ENCODE measurements at places on chromosomes 1 and 21.

GRCh38 chr1:59596956-59597355 lies 217.8 kb upstream of the HOOK1 start:
- no peak for DNase-seq

DNA sequence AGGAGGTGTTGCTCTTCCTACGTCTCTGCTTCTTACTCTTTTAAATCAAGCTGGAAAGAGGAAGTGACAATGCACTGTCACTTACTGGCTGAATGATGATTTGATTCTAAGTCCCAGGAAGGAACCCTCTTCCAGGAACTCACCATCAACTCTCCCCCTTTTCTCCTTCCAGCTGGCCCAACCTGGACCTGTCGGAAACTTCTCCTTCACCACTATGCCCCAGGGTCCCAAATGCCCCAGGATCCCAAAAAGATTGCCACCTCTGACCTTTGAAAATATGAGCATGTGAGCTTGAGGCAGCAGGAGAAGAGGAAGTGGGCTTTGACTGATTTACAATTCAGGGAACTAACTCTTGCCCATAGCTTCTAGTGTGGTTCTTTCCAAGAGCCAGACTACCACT lies 5.3 kb upstream of the ADAMTS5 start:
- DNase-seq: no peak

DNA sequence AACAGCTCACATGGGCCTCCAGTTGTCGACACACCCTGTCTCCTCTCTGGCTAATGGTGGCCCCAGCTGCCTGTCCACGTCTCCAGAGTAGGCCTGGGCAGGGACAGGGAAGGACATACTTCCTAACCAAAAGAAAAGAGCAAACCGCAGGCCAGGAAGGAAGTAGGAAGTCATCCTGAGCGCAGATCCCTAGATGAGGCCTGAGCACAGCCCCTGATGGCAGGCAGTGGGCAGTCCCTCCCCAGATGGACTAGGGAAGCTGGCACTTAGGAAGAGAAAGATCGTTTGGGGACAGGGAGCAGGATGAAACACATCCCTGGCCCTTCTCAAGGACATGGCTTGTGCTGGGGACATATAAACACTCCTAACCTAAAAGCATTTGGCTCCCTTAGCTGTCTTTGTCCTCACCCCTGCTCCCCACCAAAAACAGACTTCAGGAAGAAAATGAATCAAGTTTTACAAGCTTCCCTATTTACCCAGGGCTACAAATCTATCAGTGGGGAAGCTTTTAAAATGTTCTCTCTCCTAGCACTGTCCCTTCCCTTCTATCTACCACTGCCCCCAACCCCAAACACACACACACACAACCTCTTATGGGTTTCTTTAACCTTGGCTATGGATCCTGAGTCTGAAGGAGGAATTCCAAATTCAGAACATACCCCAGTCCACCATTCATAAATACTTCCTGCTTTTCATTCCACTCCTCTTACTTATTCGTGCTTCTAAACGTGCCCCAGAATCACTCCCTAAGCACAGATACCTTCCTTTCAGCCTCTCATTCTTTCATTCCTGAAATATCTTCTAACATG lies 21.1 kb downstream of the SSBP3 start:
- DNase-seq: no peak

DNA sequence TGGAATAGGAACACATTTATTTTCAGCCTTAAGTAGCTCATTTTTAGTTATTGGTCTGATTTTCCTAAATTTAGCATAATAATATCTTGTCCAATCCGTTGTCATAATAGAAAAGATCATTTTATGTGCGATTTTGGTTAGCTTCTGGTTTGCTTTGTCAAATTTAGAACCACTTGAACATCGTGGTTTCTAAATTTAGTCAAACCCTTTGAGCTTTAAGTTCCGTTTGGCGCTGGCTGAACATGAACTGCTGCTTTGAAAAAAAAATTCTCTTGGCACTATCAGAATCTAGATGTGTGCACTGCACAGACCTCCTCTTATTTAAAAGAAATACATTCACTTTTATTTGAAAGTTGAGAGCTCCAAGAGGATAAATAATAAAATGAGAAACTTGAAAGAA lies 370.6 kb downstream of the PTPRC start:
- no peak for DNase-seq

DNA sequence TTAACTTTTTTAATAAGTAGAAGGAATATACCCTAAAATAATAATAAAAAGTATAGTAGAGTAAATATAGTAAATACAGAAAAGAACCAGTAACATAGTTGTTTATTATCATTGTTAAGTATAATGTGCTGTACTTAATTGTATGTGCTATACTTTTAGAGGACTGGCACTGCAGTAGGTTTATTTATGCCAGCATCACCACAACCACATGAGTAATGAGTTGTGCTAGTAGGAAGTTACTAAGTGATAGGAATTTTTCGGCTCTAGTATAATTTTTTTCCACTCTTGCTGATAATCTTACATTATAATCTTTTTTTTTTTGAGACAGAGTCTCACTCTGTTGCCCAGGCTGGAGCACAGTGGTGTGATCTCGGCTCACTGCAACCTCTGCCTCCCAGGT lies 71.6 kb downstream of the IVNS1ABP start:
- no peak for DNase-seq

DNA sequence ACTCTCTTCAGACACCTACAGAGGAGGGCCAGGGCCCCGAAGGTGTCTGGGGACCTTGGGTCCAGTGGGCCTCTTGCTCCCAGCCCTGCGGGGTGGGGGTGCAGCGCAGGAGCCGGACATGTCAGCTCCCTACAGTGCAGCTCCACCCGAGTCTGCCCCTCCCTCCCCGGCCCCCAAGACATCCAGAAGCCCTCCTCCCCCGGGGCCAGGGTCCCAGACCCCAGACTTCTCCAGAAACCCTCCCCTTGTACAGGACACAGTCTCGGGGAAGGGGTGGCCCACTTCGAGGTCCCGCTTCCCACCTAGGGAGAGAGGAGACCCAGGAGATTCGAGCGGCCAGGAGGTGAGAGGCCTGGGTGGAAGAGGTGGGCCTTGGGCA lies 3.7 kb downstream of the ADAMTSL4 start:
- no peak for DNase-seq

DNA sequence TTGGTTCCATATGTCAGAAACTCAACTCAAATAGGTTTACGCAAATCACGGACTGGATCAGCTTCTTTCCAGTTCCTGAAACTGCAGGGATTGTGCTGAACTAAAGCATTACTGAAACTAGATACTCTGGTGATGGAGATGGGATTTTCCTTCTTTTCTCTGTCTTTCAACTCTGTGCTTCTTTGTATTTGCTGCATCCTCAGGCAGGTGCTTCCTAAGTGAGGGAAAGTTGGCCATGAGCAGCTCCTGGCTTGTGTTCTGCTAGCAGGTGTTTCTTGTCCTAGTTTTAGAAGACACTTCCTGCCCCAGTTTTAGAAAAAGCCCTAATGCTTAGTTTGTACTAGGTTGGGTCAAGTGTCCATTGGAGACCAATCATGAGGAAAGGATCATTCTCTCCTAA lies 86.7 kb upstream of the USP24 start:
- DNase-seq: no peak

DNA sequence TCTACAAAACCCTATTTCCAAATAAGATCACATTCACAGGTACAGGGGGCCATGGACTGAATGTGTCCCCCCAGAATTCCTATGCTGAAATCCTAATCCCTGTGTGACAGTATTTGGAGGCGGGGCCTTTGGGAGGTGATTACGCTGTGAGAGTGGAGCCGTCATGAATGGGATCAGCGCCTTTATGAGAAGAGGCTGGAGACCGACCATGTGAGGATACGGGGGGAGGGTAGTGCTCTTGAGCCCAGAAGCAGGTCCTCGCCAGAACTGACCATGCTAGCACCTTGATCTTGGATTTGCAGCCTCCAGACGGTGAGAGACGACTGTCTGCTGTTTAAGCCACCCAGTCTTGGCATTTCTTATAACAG lies 23.8 kb upstream of the KIF26B start:
- no peak for DNase-seq

All from hypothalamus (tissue), 51 donors.